Tibial nerve (tissue), 4 donors: ENCODE measurements at places on chromosomes 16 and 17.
A peak's percentile ranks its signal among the peaks of the same experiment; 100 is the strongest.

- H3K4me3 ChIP-seq, result peak overlapping the region; percentile 3
- peak overlapping the region; percentile 56 for H3K27ac ChIP-seq
- H3K4me1 ChIP-seq, result no peaks in the 10 kb centered on the region
- no peak for DNase-seq
- peaks cover 46% of the 10 kb centered on the region for H3K36me3 ChIP-seq
These were observed 8.9 kb downstream of the ZNF213 start for GRCh38 chr16:3143598-3144320.

GRCh38 chr17:81701288-81702071 lies 1.7 kb upstream of the MRPL12 start:
- no peaks in the 10 kb centered on the region for H3K27me3 ChIP-seq
- no peak overlapping the region for H3K4me3 ChIP-seq
- no peak for DNase-seq
- peaks cover 28% of the 10 kb centered on the region for H3K4me1 ChIP-seq
- no peaks in the 10 kb centered on the region for H3K36me3 ChIP-seq

DNA sequence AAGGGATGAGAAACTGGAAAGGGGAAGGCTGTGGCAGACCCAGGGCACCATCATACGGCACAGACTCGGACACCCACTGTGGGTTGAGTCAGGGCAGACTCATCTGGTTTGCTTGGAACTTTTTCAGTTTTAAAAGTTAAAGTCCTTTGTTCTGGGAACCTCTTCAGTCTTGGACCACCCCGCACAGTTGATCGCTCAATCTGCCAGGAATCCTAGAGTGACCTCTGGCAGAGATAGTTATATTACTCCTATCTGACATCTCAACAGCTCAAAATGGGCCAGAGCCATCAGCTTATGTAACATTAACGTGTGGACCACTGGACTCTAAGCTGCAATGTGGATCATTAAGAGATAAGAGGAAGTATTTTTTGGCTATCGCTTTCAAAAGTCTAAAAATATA lies 164.3 kb downstream of the ABCA8 start:
- peaks cover 35% of the 10 kb centered on the region for H3K4me1 ChIP-seq
- no peaks in the 10 kb centered on the region for H3K36me3 ChIP-seq
- DNase-seq, result no peak
- peak overlapping the region; percentile 91 for H3K27ac ChIP-seq
- H3K4me3 ChIP-seq, result no peak overlapping the region

DNA sequence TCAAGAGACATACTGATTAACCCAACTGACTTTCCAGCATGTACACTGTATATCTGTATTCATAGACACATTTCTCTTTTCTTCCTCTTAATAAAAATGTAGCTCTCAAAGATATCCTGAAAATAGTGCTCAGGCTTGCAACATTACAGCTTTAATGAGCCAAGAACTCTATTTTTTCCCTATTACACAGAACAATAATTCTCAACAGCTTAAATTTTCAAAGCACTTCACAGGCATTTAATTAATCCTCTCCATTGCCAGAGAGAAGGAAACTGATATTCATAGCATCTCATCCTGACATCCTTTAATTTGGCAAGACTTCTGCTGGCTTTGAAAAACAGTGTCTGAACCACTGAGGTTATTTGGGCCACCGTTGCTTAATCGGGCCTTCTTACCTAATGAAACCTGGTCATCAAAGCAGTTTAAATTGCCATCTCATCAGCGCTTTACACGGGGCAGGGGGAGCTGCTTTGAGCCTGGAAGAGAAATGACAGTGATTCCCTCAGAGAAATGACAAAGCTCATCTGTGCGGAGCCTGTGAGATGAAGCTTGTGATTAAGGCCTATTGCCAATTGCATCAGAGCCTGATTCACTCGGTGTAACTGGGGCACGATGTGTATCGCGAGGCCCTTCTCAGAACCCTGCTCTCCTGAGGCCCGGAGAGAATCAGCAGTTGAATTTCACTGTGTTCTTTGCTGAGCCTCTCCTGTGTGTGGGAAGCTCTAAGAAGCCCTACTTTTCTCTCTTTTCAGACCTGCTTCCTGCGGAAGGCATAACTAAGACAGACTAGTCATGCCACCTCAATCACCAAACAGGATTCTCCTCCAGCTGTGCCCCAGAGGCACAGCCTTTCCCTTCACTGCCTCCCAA lies 8.5 kb upstream of the SIAH1 start:
- peak overlapping the region; percentile 43 for H3K27ac ChIP-seq
- H3K4me3 ChIP-seq, result no peak overlapping the region
- peaks cover 10% of the 10 kb centered on the region for H3K4me1 ChIP-seq
- DNase-seq, result peak; percentile 83

DNA sequence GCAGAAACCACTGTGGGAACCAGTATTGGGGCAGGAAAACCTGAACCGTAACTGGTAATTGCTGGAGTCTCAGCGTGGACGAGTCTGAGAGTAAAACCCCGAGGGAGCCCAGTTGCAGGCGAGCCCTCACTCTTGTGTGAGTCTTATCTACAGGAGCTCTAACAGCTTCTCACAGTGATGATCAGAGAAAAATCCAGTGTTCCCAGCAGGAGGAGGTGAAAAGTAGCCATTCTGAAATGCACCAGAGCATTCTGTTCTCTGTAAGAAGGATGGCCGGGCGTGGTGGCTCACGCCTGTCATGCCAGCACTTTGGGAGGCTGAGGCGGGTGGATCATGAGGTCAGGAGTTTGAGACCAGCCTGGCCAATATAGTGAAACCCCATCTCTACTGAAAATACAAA lies 161.2 kb downstream of the COPRS start:
- no peaks in the 10 kb centered on the region for H3K4me1 ChIP-seq
- no peak overlapping the region for H3K4me3 ChIP-seq
- H3K36me3 ChIP-seq, result no peaks in the 10 kb centered on the region
- no peak for DNase-seq

- H3K4me3 ChIP-seq, result no peak overlapping the region
- H3K27me3 ChIP-seq, result no peaks in the 10 kb centered on the region
- no peaks in the 10 kb centered on the region for H3K36me3 ChIP-seq
- no peak for DNase-seq
These were observed 115.6 kb upstream of the HSBP1 start for GRCh38 chr16:83692224-83692623.

DNA sequence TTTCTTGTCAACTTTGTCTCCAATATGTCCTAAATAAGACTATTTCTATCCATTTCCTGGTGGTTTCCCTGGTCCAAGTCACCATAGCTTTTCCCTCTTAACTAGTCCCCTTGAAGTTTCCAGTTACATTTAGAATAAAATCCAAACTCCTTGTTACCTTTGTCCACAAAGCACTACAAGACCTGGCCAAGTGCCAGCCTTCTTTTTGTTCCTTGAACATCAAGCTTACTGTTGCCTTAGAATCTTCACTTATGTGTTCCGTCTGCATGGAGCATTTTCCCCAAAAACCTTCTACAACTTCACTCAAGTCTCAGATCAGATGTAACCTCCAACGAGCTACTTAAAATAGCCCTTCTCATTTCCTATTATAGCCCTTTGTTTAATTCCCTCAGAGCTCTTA lies 101.4 kb downstream of the ITFG1 start:
- no peaks in the 10 kb centered on the region for H3K27me3 ChIP-seq
- H3K27ac ChIP-seq, result no peak overlapping the region
- H3K4me1 ChIP-seq, result no peaks in the 10 kb centered on the region

GRCh38 chr16:17152311-17152710 lies 318.4 kb downstream of the XYLT1 start:
- H3K36me3 ChIP-seq, result no peaks in the 10 kb centered on the region
- no peak overlapping the region for H3K27ac ChIP-seq
- no peak overlapping the region for H3K4me3 ChIP-seq
- DNase-seq, result no peak
- H3K27me3 ChIP-seq, result no peaks in the 10 kb centered on the region
- H3K4me1 ChIP-seq, result no peaks in the 10 kb centered on the region

- no peaks in the 10 kb centered on the region for H3K36me3 ChIP-seq
- no peak overlapping the region for H3K4me3 ChIP-seq
- H3K27me3 ChIP-seq, result no peaks in the 10 kb centered on the region
These were observed 18.1 kb downstream of the ITPRIPL2 start for GRCh38 chr16:19131825-19132218.

DNA sequence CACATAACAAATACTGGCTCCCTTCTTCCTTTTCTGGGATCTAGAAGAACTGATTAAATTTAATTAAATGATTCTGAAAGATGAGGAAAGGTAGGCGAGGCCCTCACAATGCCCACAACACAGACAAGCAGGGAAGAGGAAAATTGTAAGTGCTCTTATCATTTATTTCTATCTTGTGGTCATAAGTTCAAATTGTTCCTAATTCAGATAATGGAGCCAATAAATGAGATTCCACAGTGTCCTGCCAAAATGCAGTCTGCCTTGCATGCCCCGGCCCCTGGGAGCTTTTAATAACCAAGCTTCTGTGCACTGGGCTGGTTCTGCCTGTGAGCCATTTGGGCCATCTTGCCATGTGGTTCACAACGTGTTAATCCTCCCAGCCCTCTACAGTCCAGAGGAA lies 97.0 kb downstream of the CMC2 start:
- no peaks in the 10 kb centered on the region for H3K4me1 ChIP-seq
- no peak overlapping the region for H3K27ac ChIP-seq
- H3K4me3 ChIP-seq, result no peak overlapping the region
- no peaks in the 10 kb centered on the region for H3K27me3 ChIP-seq
- H3K36me3 ChIP-seq, result no peaks in the 10 kb centered on the region

DNA sequence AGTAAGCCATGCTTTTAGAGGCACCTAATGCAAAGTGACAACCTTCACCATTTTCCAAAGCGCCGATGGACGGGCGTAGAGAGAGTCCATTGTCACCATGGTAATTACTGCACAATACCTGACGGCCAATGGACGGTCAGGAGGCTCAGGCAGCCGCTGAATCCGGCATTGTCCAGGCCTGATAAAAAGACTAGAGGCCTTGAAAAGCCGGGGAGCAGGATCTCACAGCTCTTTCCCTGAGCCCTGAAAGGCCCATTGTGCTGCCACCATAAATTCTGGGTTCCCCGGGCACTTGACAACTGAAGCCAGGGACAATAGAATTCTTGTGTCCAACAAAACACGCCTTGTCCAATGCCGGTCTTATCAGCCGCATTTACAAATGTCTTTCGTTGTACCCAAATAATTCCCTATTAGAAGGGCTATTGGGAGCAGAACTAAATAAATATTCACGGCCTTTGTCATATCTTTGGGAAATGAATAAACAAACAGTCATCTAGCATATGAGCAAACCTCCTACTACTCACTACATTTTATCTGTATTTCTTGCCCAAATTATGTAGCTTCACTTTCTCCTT lies 62.4 kb downstream of the CDH11 start:
- H3K27ac ChIP-seq, result peak overlapping the region; percentile 58

DNA sequence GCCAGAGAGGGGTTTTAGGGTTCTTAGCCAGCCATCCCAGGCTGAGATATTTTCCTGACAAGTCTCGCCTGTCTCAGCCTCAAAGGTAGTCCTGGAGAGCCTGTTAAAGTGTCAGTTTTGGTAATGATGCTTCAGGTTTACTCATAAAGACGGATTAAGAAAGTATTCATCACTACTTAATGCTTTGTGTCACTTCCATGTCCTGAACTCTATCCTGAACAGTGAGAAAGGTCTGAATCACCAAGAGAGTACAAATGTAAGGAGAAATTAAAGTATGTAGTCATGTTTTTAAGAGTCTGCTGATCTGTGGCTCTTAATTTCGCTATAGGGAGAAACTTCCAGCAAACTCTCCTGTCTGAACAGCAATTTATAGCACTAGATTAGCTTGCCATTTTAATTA lies 14.0 kb downstream of the RPGRIP1L start:
- H3K27ac ChIP-seq, result no peak overlapping the region
- DNase-seq, result no peak
- no peak overlapping the region for H3K4me3 ChIP-seq
- H3K4me1 ChIP-seq, result no peaks in the 10 kb centered on the region
- H3K36me3 ChIP-seq, result no peaks in the 10 kb centered on the region
- no peaks in the 10 kb centered on the region for H3K27me3 ChIP-seq

GRCh38 chr16:56871172-56871593 lies 6.2 kb downstream of the SLC12A3 start:
- H3K27ac ChIP-seq, result no peak overlapping the region
- H3K27me3 ChIP-seq, result no peaks in the 10 kb centered on the region
- peaks cover 6% of the 10 kb centered on the region for H3K4me1 ChIP-seq
- no peak overlapping the region for H3K4me3 ChIP-seq

GRCh38 chr17:29358416-29358815 lies 31.7 kb upstream of the TAOK1 start:
- no peaks in the 10 kb centered on the region for H3K36me3 ChIP-seq
- DNase-seq, result no peak
- no peak overlapping the region for H3K27ac ChIP-seq
- H3K4me1 ChIP-seq, result no peaks in the 10 kb centered on the region

DNA sequence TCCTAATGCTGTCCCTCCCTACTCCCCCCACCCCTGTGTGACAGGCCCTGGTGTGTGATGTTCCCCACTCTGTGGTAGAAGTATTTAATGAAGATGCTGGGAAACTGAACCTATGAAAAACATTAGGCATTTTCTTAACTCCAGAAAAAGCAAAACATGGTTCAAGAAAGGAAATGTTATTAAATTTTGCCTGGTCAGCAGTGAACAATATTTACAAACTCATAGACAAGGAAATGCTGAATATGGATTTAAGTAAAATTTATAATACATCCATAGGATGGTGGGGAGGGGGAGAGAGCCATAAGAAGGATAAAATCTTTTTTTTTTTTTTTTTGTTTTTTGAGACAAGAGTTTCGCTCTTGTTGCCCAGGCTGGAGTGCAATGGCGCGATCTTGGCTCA lies 10.8 kb upstream of the CRYBA1 start:
- H3K4me3 ChIP-seq, result no peak overlapping the region
- no peak for DNase-seq
- H3K27me3 ChIP-seq, result no peaks in the 10 kb centered on the region
- H3K4me1 ChIP-seq, result peaks cover 4% of the 10 kb centered on the region
- H3K27ac ChIP-seq, result no peak overlapping the region

GRCh38 chr17:62705156-62705777 lies 77.8 kb downstream of the MRC2 start:
- H3K27me3 ChIP-seq, result no peaks in the 10 kb centered on the region
- H3K27ac ChIP-seq, result peak overlapping the region; percentile 93
- no peaks in the 10 kb centered on the region for H3K36me3 ChIP-seq
- peaks cover 19% of the 10 kb centered on the region for H3K4me1 ChIP-seq
- H3K4me3 ChIP-seq, result peak overlapping the region; percentile 32
- no peak for DNase-seq

DNA sequence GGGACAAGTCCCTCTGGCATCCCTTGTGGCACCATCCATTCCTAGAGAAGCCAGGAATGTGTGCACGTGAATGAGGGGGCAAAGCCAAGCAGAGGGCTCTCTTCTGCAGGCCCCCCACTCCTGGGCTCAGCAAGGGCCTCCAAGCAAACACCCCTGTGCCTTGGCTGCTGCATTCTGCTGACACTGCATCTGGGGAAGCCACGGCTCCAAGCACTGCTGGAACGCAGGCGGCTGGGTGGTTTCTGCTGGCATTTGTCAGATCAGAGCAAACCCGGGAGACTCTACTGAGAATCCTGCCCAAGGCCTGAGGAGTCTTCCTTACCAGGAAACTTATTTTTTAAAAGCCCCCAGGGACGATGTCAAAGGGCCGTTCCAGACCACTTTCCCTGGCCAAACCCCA lies 23.3 kb downstream of the ATP6V0D1 start:
- no peak overlapping the region for H3K4me3 ChIP-seq
- H3K27ac ChIP-seq, result peak overlapping the region; percentile 78
- H3K27me3 ChIP-seq, result no peaks in the 10 kb centered on the region
- peaks cover 8% of the 10 kb centered on the region for H3K4me1 ChIP-seq
- no peaks in the 10 kb centered on the region for H3K36me3 ChIP-seq
